Motor neuron (in vitro differentiated cells): ENCODE measurements at places on chromosomes 16 and 17.
A peak's percentile ranks its signal among the peaks of the same experiment; 100 is the strongest.

DNA sequence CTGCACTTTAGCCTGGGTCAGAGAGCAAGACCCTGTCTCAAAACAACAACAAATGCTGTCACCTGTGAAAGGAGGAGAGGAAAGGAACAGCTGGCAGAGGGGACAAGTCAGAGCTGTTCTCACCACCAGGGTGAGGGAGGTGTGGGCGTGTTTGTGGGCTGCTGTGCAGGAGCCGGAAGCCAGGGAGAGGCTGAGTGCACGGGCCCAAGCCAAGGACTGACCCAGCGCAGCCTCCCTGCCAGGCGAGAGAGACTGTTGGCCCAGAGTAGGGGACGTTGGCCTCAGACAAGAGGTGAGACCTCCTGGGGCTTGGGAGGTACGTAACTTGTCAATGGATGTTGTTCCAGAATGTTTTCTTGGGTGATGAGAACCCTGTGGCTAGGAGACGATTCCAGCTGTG lies 10.7 kb downstream of the SPNS2 start:
- ATAC-seq, result no peak

- ATAC-seq, result no peak
Measured at GRCh38 chr17:64090144-64090543, 39.8 kb downstream of the ERN1 start.

DNA sequence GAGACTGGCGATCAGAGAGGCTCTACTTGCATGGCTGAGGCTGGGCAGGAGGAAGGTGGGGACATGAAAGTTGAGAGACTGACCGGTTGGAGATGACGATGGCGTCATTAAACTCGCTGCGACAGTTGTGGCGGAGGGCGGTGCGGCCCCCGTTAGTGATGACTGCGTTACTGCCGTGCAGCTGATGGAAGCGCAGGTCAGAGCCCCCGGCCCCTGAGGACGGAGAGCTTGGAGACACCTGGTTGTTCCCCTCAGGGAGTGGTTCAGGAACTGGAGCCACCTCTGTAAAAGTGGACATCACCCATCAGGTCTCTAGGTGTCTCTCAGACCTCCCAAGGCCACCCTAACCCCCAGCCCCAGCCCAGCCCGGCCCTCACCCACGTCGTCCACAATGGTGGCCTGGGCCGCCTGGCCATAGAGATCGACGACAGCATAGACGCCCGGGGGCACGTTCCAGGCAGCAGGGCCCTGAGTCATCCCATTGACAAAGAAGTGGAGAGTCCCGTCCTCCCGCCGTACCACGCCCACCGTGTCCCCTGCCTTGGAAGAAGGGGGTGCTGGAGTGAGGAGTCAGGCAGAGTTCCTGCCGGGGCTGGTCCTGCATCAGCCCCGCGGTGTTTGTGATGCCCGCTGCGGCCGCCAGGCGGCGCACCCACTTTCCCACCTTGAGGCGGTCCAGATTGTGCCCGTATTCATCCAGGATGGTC lies 5.3 kb downstream of the NEURL4 start:
- peak; percentile 23 for ATAC-seq

DNA sequence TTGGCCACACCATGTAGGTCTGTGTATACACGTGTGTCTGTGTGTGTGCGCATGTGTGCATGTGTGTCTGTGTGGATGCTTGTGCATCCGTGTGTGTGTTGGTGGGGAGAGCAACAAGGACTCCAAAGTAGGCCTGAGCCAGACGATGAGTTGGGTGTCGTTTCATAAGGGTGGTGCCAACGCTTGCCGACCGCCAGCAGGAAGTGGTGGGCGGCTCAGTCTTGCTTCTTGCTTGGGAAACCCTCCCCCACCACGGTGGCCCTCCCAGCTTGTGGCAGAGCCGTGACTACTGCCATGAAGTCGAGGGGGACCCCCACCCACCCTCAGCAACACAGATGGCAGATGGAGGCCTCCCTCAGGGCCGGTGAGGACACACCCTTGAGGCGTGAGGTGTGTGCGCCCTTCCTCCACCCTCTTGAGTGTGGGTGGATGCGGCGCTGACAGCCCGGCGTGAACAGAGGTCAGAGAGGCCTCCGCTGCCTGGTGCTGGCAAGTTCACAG lies 17.5 kb downstream of the SBK1 start:
- ATAC-seq, result no peak

DNA sequence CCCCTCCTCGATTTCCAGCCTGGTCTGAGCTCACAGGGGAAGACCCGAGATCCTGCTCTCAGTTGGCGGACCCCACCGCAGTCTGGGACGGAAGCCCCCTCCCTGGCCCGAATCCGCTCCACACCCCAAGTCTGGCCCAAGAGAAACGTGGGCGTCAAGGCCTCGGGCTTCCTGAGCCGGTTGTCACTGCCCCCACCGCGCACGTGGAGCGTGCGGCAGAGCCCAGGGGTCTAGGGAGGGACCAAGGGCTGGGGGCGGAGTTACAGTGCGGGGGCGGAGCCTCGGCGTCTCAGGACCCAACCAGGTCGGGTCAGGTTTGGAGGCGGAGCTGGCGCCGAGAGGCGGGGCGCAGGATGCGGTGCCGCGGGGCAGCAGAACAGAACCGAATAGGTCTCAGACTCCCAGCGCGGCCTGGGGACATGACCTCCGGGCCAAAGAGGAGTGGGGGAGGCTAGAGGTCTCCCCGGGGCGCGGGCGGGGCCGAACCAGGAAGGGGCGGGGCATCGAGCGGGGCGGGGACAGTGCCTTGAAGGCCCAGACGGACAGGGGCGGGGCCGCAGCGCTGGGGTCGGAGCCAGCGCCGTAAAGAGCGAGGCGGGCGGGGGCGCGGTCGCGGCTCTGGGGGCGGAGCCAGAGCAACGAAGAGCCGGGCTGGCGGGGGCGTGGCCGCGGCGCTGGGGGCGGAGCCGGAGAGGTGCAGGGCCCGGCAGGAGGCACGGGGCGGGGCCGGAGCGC lies 431 bp upstream of the ZFPM1 start:
- ATAC-seq, result peak; percentile 79
